ENCODE measurements at places on chromosomes 12 and 14.

DNA sequence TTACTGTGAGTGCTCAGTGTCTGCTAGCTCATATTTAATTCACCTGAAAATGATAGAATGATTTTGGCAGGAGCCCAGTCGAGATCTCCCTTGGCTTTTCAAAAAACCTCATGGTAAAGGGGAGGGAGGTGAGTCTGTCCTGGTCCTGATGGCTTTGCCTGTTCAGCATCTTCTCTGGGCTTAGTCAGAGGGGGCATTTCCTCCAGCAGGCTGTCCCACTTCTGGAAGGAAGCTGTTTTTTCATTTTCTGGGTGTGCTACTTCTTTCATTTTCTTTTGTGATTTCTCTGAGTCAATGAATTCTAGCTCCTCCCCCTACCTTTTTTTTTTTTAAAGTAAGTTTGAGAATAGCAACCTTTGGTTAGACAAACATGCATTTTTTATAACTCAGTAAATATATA lies 58.8 kb downstream of the TMX1 start:
- no peak for DNase-seq

GRCh38 chr12:72274931-72275330 lies 2.8 kb downstream of the TRHDE start:
- no peak for DNase-seq

DNA sequence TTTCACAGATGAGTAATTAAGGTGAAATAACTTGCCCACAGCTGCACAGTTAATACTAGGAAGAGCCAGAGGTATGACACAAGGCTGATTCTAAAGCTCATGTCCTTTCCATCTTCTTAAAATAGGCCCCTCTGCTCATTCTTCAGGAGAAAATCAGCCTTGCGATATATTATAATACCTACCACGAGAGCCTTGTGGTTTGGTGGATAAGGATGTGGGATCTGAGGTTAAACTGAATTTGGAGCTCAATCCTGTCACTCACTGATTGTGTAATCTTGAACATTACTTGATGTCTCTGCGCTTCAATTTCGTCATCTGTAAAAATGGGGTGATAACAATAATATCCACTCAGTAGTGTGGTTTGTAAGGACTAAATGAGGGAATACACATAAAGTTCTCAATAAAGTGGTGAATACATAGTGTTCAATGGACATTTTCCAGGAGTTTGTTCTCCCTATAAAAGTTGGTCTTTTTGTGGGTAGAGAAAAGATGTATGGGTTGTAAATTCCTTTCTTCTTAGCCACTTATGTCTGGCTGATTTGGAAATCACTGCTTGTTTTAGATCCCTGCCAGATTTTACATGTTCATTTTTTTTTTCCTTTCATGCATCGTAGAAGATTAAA lies 25.1 kb upstream of the ATP2B1 start:
- no peak for DNase-seq

DNA sequence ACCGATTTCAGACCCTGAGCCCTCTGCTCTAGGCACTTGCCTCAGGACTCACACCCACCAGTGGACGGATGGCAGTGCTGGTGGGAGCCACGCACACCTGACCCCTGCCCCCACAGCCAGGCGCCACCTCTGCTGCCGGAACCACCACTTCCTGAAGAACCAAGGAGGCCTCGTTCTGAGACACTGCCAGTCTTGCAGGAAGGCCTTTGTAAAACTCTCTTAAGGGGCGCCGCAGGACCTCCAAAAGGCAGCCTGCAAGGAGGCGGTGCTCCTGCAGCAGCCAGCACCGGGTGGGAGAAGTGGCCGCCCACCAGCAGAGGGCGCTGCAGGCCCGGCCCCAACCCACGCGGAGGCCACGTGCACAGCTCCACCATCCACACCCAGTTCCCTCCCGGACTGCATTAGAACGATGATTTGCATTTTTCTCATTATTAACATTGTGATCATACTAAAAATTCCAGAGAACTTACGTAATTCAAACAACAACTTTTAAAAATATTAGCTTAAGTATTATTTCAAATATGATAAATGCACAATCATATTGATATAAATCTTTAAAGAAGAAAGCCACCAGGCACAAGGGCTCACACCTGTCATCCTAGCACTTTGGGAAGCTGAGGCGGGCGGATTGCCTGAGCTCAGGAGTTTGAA lies 12.8 kb downstream of the STX2 start:
- no peak for DNase-seq

DNA sequence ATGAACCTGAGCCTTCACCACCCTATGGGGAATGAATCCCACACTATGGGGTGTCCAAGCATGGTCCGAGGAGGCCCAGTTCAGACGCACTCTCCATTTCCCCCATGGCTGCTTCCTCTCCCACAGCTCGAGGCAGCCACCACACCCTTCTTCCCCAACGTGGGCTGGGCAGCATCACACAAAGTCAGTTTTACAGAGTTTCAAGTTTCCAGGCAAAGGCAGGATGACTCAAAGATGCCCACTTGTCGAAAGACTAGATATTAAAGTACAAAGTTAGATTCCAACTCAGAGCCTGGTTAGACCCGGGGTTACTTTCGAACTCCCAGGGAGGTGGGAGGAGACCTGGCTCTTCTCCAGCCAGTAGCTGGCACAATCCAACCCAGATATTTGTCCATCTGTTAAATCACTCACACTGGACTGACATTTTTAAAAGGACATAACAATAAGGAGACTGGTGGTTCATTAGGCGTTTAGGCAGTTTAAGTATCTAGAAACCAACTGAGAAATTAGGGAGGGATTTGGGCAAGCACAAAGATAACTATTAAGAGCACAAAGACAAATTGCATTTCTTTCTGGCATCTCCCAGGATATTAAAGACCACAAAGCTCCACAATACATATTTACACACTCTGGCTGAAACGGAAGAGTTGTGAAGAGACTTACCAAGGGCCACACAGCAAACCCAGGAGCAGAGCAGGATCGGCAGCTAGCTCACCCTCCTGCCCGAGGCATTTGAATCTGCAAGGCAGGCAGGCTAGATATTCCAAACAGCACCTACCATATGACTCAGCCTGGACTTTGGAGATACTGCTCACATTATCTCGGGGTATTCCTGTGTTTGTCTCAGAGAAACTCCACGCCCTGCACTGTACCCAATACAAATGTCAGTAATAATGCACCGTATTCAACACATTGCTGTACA lies 34.8 kb downstream of the TMCC3 start:
- DNase-seq = no peak

GRCh38 chr12:124592481-124593160 lies 25.2 kb upstream of the NCOR2 start:
- DNase-seq = no peak

DNA sequence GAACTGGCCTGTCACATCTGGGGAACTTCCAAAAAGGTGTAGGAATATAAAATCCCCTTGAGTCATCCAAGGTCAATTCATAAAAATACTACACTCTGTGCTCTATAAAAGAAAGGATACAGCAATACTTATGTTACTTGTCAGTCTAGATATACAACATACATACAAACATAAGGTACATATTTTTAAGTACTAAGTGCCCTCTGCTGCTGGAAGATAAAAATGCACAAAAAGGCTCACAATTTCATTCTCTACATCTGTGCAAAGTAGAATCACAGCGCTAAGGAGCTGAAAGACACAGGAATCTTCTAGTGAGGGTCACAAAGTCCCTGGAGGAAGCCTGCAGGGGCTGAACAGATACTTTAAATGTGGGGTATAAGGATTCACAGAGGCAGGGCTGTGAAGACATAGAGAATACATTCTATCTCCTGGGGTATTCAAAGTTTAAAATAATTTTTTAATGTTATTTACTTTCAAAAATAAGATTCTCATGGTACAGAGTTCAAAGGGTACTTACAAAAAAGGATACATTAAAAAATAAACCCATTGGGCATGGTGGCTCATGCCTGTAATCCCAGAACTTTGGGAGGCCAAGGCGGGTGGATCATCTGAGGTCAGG lies 10.2 kb upstream of the GOLGA5 start:
- DNase-seq = peak; percentile 54

DNA sequence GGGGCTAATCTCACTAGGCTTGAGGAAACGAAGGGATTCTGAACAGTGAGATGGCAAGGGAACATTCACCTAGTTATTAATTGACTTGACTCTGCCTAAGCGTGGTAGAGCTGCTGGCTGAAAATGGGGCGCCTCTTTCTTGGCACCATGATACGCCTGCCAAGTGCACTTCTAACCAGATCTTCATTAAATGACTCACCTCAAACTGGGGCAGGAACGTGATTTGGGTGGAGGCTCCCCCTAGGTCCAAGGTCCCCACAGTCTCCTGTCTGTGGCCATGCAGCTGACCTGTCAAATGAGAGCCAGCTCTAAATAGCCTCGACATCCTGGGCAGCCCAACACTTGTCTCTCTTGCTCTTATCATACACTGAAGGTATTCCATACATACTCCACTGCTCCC lies 26.0 kb downstream of the COQ6 start:
- DNase-seq = no peak

DNA sequence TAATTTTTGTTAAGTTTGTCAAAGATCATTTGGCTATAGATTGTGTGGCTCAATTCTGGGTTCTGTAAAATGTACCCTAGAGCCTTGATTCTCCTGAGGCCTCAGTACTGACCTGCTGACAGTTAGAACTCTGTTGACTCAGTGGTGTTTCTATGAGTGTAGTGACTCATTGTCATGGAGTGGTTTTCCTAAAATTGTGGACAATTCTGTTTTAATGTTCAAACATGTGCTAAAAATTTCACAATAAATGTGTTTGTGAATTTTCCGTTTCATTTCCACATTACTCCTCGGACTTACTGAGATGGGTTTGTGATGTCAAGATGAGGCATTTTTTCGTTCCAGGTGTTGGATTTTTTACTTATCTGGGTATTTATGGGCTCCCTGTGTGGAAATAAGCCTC lies 695.9 kb downstream of the TMEM121 start:
- DNase-seq = no peak

- DNase-seq = no peak
Observed at GRCh38 chr14:21081521-21082142, 11.5 kb downstream of the ARHGEF40 start.

DNA sequence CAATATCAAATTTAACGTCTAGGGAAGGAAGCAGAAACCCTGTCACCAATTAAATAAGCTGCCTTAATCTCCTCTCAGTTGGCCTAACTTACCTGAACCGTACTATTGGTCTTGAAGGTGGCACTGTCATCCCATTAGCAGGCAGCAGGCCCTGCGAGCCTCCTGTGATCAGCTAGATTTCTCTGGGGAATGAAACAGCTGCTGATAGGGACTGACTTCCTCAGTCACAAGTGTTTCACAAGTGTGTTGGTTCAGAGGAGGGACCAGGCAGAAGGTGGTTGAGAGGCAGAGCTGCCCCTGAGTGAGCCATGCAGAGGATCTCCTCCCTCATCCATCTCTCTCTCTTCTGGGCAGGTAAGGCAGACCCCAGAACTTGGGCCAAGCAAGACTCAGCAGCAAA lies 166.8 kb downstream of the DAD1 start:
- no peak for DNase-seq

- no peak for DNase-seq
Observed at GRCh38 chr12:109987615-109988014, 8.6 kb downstream of the GIT2 start.

GRCh38 chr14:64732536-64733120 lies 28.4 kb downstream of the PLEKHG3 start:
- DNase-seq = no peak

DNA sequence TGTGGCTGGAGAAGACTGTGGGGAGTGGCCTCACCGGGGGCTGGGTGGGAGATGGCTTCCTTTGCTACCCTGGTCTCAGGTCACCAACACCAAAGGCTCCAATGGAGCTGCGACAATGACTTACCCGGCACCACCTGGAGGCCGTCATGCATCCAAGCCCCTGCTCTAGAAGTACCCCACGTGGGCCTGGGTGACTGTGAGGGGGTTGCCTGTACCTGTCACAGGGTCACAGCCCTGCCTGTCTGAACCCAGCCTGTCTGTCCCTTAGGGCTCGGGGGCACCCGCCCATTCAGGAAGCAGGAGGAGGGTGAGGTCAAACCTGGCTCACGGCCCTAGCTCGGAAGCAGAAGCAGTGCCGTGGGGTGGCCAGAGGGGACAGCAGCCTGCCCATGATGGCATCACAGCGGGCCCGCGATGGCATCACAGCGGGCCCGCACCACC lies 18.9 kb downstream of the ABCB9 start:
- DNase-seq = no peak

DNA sequence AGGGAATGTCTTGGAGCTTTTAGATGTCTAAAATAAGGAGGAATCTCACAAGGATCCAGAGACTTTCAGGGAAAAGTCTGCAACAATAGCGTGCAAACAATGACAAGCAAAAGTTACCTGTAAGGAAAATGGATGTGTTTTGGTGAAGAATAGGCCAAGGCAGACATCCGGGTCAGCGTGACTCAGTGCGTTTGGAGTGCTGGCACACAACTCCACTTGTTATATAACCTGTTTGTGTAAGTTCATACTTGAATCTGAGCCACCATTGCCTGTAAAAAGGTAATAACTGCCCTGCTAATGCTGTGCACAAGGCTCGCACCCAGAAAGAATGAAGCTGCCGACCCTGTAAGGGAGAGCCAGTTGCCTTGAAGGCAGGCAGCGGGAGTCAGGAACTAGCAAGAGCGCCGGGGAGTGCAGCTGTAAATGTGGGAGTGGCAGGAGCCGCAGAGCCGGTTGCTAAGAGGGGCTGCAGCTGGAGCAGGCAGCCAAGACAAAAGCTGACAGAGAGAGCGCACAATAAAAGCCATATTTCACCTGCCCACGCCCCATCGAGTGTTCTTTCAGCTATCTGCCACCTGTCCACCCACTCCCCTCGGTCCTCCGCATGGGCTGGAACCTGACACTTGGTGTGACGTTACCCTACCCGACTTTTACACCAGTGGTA lies 638.5 kb upstream of the MIS18BP1 start:
- peak; percentile 74 for DNase-seq

DNA sequence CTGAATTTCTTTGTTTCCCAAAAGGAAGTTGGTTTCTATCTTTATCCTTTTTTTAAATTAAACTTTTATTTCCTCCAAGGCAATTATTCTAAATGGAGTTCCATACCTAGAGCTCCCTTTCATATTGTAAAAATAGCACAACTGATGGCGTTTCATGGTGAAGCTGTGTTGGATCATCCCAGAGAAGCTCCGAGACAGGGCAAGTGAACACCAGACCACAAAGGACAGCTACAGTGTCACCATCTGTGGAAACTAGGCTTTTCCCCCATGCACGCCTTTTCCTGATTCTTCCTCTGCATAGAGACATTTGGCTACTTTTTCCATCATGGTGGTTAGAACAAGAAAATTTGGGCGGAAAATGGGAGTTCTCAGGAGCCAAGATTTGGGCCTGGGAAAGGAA lies 12.7 kb downstream of the TPCN1 start:
- DNase-seq = no peak

DNA sequence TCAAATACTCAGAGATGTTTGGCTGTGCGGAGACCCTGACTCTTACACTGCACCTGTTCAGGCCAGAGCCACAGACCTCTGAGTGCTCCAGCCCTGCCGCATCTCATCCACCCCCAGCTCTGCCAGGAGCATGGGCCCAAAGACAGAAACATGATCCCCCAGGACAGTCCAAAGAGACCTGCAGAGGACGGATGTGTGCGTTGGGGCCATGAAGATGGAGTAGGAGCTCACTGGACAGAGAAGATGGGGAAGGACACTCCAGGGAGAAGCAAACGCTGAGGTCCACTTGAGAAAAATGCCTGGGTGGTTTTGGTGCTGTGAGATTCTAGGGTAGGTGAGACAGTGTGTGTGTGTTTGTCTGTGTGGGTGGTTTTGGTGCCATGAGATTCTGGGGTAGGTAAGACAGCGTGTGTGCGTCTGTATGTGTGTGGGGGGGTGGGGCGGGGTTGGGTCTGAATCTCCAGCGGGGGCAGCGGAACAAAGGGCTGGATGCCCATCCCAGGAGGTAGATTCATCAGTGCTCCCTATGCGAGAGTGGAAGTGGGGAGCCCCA lies 818 bp upstream of the HHIPL1 start:
- DNase-seq = no peak

GRCh38 chr12:98503592-98504367 lies 11.6 kb upstream of the TMPO start:
- peak; percentile 85 for DNase-seq

- no peak for DNase-seq
Observed at GRCh38 chr12:5648692-5649359, 216.9 kb downstream of the NTF3 start.
